ENCODE measurements at places on chromosomes 3 and 15.

DNA sequence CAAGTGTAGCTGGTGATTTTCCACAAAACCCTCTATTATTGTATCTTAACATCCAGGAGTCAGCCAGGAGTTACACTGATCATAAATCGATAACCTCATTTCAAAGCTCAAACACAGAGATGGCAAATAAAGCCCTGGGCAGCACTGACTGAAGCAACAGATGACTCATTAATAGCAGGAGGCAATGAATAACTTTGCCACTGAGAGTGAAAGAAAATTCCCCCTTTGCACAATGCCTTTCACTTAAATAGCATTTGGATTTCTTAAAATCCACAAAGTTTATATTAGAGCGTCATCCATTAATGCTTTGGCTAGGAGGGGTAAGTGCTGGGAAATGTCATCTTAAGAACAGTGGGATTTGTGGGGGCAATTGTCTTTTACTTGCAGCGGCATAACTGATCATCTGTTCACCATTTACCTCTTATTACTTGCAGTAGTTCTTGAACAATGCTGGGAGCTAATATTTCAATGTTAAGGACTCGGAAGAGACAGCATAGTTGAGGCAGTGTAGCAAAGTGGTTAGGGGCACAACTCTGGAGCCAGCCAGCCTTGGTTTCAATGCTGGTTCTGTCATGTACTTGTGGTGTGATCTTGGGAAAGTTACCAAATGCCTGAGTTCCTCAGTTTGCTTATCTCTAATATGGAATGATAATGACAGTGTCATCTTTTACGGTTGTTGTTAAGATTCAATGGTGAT, 630.4 kb upstream of the TBL1XR1 start:
- DNase-seq = no peak

- DNase-seq = no peak
Observed at GRCh38 chr15:76199106-76200082, 111.9 kb downstream of the ETFA start.

- no peak for DNase-seq
Observed at GRCh38 chr15:65368302-65369211, 9.2 kb downstream of the IGDCC3 start.

DNA sequence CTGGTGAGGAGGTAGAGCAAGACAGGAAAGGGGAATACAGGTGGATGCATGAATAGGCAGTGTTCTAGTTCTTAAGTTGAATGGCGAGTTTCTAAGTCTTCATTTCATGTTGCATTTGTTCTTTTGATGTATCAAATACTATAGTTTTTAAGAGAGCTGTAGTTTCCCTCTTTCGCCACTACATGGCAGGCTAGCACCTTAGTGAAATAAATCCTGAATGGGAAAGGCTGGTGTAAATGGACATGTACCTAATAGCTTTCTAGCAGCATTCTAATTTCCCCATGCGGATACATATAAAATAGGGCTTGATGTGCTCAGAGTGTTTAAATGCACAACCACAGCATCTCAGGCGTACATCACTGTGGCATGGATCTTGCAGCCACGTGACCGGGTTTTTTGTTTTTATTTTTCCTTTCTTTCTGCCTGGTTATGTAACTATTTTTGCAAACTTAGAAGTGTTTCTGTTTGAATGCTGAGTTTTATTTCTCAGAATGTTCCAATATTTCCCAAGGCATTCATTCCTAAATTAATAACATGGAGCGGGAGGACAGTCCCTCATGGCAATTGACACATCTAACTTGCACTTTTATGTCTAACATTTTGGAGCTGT, 23.5 kb upstream of the CLN6 start:
- peak; percentile 71 for DNase-seq

GRCh38 chr3:141104151-141104821, 53.1 kb downstream of the SPSB4 start:
- no peak for DNase-seq

- DNase-seq = no peak
Observed at GRCh38 chr15:50095938-50096821, 22.9 kb downstream of the ATP8B4 start.

DNA sequence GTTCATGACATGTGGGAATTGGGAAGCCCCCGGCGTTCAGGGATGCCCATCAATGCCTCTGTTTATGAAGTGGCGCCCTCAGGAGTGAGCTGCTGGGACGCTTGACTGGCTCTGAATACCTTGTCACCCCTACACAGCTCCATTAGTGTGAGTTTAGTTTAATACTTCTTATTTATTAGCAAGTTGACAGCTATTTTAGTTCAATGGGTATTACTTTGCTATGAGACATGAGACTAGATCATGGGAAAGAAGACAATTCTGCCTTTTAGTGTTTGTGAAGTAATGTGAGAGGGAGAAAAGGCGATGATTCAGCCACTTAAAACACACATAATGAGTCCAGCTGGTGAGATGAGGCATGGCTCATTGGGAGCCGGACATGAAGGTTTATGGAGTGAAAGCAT, 678.5 kb downstream of the NR2F2 start:
- no peak for DNase-seq
